ENCODE measurements at places on chromosomes 7 and 10.

GRCh38 chr7:108003599-108003935 lies 606 bp upstream of the LAMB1 start:
- no peak for DNase-seq

DNA sequence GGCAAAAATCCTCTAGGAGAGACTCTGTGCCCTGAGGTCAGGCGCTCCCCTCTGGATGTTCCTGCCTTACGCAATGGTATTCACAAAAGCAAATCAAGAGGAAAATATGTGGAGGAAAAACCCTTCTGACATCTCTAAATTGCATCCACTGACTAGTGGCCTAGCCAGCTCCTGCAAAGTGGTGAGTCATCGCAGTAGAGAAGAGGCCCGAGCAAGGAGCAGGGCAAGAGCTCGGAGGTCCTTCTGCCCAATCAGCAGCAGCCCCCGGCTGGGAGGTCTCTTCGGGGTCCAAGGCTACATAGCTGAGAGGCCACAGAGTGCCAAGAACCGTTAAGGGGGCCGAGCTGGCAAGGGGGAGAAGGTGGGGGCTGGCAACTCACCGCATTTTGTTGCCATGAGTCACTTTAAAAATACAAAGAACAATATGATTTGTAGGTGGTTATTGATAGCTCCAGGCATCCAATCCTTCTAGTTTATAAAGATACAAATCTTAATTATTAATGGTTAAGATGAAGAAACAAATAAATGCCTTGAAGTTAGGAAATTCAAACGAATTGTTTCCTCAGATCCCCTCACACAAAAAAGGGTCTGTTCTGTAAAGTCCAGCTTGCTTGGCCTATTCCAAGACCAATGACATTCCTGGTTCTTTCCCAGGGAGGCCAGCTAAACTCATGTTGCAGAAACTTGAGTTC lies 161.6 kb downstream of the PKD1L1 start:
- DNase-seq, result no peak

GRCh38 chr10:4242561-4243035 lies 457.6 kb upstream of the KLF6 start:
- DNase-seq, result no peak

GRCh38 chr7:76428868-76429805 lies 4.4 kb downstream of the ZP3 start:
- no peak for DNase-seq
